ENCODE measurements at places on chromosomes 1 and 21.

- no peak for DNase-seq
Measured at GRCh38 chr1:234108921-234109320, 204.4 kb downstream of the SLC35F3 start.

GRCh38 chr1:38297842-38298241, 251.2 kb upstream of the POU3F1 start:
- DNase-seq = no peak

- DNase-seq = no peak
Measured at GRCh38 chr21:24223624-24224023, 1383.7 kb downstream of the MRPL39 start.

- DNase-seq = no peak
Measured at GRCh38 chr1:162649583-162649982, 17.3 kb downstream of the DDR2 start.

DNA sequence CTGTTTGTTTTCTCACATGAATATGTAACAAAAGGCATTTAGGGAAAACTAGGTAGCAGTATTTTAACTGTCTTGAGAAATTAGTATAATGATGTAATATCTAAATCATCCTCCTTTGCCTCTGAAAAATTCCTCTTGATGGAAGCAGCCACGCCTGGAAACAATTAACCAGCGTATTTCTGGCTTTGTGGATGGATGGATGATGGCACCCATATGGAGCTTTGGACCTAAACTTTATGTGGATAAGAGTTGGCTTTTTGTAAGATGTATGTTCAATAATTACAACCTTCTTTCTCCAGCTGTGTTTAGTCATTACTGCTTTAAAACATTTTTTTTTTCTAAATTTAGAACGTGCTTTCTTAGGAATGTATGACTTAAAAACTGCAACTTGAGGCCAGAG, 12.7 kb downstream of the CDCA8 start:
- no peak for DNase-seq

GRCh38 chr1:99122039-99122438, 117.4 kb upstream of the PLPPR5 start:
- DNase-seq = no peak

DNA sequence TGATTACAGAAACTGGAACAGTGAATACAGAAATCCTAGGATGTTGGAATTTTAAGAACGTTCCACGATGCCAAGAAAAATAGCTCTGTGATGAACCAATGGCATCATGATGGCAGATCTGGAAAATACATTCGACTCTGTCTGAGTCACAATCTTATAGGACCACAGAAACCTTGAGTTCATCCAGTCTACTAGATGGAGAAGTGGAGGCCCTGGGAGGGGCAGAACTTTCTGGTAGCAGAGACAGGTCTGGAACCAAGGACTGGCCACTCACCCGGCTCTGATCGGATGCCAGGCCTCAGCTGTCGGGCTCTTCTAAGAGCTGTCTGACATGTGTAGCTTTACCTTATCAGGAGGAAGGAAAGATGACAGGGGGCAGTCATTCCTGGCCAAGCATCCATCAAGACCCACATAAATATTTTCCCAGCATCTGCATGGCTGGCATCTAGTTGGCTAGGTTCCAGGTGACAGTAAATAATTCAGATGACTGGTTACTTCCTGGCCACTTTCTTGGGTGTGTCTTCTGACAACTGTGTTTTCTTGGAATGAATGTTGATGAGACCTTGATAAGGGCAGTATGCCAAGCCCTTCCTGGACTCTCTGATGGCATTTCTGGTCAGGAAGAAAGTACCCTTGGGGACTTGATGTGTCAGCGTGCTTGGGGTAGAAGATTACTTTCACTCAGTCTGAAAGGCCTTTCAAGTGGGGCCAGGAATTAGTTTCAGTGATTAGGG, 72.6 kb upstream of the TRABD2B start:
- no peak for DNase-seq

- no peak for DNase-seq
Measured at GRCh38 chr1:11944358-11944931, 9.9 kb downstream of the PLOD1 start.

GRCh38 chr1:39755965-39756659, 15.0 kb downstream of the OXCT2 start:
- no peak for DNase-seq

- DNase-seq = peak; percentile 18
Measured at GRCh38 chr1:44031252-44032169, at the start of gene SLC6A9. TSS of gene SLC6A9 (minus strand) at chr1:44031462. CDS start at chr1:44024277, 7,185 bp downstream.

- DNase-seq = no peak
Measured at GRCh38 chr1:211944733-211945500, 90.4 kb downstream of the INTS7 start.

GRCh38 chr21:46320331-46320801, 3.3 kb downstream of the C21orf58 start:
- no peak for DNase-seq

DNA sequence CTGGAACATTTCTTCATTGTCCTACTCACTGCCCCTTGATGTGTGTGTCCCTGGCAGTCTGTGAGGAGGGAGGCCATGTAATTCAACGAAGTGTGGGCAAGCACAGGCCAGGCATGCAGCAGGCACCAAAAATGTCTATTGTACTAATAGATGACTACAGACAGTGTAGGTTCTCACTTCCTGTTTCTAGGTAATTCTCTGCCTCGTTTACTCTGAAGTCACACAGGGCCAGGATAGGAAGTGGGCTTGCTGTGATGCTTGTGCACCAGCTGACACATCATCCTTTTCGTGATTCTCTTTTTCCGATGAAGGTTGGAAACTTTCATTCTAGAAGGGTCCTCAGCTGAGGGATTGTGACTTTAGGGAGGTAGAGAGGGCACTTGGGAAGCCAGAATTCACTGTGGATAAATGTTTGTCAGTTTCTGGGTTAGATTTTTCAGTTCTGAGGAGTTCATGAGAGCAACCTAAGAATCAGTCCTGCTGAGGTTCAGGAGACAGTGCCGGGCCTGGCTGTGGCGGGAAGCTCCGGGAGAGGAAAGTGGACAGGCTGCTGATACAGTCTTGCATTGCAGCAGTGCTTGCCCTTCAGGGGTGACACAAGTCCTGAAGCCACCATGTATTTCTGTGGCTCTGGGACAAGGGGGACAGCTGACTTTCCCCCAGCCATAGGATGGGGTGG, 4.3 kb upstream of the CSF1 start:
- DNase-seq = peak; percentile 72

DNA sequence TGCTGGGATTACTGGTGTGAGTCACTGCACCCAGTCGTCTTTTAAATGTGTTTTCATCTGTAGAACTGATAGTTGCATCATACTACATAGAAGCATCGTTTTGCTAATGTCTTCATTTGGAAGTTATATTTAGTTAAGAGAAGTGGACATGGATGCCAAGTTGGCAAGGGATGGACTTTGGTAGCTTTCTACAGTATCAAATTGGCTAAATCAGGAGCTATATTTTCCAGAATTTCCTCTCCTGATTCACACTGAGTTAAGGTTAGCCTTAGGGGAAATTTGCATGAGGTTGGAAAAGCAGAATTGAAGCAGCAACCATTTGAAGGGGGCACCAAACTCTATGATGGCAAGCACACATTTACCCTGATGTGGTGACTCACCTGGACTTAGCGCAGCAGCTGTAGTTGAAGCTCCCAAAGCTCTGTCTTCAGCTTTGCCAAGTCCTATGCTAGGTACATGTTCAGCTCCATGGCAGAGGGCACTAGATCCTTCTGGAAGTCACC, 43.9 kb downstream of the DUSP10 start:
- DNase-seq = no peak
